ENCODE measurements at places on chromosomes 7 and 10.
A peak's percentile ranks its signal among the peaks of the same experiment; 100 is the strongest.

- DNase-seq: no peak
Measured at GRCh38 chr7:30434140-30434799, 44.3 kb downstream of the NOD1 start.

DNA sequence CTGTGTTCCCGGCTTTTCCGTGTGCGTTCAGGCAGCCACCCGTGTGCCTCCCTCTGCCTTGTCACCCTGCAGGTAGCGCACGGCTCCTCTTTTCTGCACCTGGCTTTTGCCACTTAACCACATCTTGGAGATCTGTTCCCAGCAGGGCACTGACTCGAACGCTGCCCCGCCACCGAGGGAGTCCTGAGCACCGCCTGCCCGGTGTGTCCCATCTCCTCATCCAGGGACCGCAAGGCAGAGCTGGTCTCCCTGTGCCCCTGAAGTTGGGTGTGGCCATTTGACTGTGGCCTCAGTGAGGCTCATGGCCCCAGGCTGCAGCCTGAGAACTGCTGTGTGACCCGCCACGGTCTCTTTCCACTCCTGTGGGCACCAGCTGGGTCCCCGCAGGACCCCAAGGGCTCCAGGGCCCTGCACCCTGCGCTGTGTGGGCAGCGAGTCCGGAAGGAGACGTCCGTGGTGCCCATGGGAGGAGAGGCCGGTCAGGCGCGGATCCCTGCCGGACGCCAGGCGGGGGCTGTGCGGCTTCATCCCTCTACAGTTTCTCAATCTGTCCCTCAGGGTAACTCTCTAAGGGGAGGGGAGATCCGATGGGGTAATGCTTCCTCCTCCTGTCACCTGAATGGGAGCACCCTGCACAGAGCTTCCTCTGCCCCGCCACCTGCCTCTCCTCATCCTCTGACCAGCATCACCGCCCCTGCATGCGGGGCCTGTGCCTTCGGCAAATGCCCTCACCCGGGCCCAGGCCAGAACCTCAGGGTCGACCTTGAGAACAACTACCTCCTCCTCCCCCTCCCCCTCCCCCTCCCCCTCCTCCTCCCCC, 1.8 kb upstream of the INTS1 start:
- DNase-seq: no peak

- DNase-seq: no peak
Measured at GRCh38 chr10:62480196-62480595, 106.0 kb downstream of the ZNF365 start.

GRCh38 chr7:80215734-80216133, 81.1 kb downstream of the GNAI1 start:
- DNase-seq: no peak

DNA sequence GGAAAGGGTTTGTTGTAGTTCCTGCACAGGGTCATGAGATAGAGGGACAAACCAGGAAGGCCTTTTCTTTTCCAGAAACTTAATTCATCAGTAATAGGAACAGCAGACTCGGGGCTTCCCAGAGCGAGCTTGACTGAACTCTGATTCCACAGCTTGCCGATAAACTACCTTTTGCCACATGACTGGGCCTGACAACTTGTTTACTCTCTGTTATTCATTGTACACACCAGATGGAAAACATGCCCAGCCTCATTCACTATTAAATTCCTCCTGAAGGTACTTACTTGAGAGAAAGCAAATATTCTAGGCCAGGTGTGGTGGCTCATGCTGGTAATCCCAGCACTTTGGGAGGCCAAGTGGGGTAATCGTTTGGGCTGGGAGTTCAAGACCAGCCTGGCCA, 77.1 kb upstream of the FGFR2 start:
- DNase-seq: no peak

DNA sequence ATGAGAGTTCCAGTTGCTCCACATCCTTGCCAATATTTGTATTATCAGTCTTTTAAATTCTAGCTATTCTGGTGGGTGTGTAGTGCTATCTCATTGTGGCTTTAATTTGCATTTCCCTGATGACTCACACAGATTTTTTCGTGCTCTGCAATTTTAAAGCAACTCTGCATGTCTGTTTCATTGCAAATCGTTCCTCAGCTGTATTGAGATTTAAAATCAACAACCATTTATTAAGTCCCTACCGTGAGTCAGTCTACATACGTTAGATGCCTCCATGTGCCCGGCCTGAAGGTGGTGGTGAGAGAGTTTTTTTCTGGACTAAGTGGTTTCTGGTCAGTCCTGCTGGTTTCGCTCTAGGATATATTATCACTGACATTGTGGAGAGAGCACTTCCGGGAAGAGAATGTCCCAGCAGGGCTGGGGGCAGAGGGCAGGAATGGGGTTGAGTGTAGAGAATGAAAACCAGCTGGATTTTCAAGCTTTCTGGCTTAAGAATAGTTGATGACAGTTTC, 8.4 kb upstream of the HYCC1 start:
- DNase-seq: peak; percentile 89

- no peak for DNase-seq
Measured at GRCh38 chr7:38756521-38756920, 125.3 kb upstream of the AMPH start.

GRCh38 chr7:96135241-96135640, 186.7 kb downstream of the SLC25A13 start:
- no peak for DNase-seq

DNA sequence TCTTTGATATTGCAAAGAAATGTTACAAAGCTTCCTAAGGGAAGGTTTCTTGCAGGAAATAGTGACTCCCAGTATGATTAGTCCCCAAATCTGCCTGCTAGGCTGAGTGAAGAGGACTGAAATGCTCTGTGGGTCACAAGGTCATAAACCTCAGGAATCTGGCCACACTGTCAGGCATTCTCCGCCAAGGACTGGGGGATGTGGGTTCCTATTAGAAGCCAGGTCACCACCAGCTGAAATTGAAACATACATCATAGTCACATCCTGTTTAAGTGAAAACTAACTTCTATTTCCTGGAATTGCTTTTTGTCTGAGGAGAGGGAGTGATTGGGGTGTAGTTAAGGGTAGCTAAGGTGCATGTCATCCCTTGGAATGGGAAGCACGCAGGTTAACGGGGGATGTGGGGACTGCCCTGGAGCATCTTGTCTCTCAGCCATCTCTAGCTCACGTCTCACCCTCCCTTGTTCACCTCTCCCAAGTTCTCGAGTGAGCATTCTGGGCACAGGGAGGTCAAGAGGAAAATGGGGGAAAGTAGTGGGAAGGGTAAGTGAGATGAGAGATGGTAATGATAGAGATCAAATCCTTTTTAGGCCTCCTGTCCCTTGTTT, 12.0 kb upstream of the GSAP start:
- DNase-seq: peak; percentile 30

DNA sequence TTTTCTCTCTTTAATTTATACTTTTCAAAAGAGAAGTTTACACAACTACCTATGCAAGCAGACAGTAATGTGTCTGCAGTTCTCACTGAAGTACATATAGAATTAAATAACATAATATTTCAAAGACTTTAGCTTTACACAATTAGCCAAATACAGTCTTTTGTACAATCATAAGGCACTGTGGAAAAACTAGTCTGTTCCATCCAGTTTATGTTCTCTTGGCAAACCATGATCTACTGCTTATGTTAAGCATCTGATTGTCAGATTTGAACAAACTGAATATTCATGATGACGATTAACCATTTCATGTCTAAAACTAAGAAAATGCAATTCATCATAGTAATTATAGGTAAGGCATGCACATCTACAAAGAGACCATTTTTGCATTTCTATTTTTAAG, 842 bp downstream of the SEMA3A start:
- no peak for DNase-seq

DNA sequence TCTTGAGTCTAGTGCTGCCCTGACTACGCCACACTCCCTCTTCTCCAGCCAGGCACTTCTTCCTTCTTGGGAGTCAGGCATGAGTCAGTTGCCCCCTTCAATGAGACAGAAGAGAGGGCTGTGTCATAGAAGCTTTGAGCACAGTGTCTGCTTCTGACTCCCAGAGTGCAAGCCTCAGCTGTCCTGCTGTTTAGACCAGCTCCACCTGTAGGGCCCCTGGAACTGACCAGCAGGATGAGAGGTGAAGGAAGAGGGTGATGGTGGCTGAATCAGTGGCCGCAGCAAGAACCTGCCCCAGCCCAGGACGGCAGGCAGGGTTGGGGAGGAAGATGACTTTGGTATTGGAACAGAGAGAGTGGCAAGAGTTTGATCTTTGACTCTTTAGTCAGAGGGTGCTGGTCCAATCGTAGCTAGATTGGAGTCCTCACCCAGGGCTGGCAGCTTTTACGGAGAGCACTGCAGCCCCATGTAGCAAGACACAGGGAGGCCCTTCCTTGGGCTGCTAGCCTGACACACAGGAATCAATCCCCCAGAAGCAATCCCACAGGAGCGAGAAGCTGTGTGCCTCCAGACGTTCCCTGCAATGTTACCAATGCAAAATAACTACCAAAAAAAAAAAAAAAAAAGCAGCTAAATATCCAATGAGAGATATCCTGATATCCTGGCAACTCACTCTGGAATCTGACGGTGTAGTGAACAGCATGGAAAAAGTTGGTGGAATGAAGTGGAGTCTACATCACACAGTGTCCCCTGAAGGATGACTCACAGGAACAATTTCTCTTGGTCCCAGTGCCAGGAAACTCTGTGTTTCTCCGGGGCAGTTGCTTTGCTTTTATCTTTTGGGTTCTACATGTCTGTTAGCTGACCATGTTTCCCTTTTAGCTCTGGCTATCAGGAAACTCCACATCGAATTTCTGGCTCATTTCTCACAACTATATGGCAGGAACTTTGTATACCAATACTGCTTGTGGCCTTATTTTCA, 6.9 kb downstream of the C10orf62 start:
- peak; percentile 80 for DNase-seq

DNA sequence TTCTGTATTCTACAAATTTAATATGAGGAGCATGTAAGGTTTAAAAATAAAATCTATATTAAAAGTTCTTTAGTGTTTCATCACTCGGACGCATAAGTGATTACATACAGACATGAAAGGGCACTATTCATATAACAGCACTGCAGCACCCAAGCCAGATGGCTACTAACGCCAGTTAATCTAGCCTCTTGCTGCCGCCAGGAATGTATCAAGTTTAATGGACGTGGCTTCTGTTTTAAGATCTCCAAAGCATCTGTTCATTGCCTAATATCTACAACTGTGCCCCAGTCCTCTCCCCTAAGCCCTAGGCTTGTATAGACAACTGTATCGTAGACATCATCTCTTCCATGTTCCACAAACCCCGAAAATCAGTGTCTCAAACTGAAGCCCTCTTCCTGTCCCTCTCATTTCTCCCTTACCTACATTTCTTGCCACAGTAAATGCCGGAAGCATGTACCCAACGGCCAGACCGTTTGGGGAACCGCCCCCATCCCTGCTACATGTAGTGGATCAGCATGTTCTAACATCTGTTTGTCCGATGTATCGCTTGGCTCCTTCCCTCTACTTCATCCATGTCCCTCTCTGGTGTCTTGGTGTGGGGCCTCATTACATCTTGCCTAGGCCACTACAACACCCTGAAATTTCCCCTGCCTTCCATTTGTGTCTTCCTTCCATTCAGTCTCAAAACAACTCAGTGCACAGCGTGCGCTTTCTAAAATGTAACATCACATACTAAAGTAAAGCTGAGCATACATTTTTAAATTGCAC, 147.5 kb upstream of the RSU1 start:
- DNase-seq: no peak

- DNase-seq: no peak
Measured at GRCh38 chr7:1514995-1515401, 10.8 kb upstream of the INTS1 start.

DNA sequence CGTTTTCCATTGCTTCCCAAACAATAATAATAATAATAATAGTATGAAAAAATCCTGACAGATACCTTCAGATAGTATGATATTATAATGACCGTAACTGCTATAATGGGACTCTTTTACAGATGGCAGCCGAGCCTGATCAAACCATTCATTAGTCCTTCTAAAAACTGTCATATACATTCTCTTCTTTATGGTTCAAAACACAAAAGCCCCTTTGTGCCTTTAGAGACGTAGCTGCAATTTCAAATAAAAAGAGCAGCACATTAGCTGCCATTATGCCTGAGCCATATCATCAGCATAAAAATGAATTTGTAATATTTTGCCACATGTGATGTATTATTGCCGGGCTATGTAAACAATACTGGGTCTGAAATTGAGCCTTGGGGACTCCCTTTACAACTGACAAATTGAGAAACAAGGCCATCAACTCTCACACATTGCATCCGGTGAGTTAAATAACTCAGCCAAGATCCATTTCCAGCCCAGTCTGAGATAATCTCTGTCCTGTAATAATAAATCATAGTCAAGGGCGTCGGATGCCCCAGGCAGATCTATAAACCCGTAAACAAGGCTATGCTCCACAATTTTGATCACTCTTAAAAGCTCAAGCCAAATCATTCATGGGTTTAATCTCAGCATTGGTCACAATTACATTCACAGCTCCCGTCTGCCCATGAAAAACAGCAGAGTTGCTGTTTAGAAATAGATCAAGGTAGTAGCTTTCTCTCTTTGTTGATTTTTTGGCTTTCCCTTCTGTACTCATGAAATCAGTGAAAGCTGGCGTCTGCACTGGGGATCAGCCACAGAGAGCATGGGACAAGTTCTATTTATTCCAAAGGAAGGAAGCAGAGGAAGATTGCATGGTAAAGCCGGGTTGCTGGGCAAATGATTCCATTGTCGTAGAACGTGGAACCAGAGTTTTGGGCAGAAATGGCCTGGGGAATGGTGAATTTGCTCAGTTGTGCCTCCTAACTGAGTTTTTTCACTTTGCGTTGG, 150.1 kb upstream of the BMPER start:
- no peak for DNase-seq

GRCh38 chr7:15279640-15280039, 282.2 kb downstream of the AGMO start:
- no peak for DNase-seq

DNA sequence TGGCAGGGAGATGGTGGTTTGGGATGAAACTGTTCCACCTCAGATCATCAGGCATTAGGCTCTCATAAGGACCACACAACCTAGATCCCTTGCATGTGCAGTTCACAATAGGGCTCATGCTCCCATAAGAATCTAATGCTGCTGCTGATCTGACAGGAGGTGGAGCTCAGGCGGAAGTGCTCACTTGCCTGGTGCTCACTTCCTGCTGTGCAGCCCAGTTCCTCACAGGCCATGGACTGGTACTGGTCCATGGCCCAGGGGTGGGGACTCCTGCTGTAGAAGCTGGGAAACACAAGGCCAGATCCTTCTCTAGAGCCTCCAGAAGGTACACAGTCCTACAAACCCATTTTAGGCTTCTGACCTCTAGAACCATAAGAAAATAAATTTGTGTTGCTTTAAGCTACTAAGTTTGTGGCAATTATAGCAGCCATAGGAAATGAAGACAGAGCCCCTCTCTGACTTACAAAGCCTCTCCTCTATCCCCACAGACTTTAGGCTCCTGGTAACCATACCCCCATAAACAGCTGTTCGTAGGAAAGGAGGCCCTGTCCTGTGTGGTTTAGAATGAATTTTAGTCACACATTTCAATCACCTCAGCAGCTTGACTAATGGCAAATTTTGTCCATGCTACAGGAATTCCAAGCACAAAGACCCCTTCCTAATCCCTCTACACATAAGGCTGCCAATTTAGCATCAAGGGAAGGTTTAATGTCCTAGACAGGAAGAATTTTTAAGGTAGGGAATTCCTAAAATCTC, 206.1 kb upstream of the PHYHIPL start:
- DNase-seq: no peak

- peak; percentile 55 for DNase-seq
Measured at GRCh38 chr7:149209518-149210269, 14.3 kb downstream of the ZNF282 start.

DNA sequence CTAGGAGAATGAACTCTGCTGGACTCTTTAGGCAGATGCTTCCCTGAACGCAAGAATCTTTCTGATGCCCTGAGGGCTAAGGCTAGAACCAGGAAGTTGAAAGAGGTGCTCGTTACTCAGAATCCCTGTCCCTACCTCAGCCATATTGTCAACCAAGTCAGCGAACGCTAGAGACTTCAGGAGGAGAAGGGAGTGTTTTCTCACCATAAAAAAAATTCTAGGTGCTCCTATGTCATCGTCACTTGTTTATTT, 359.4 kb downstream of the PRPF18 start:
- no peak for DNase-seq
